ENCODE measurements at places on chromosomes 3 and 15.

- DNase-seq, result no peak
Observed at GRCh38 chr3:172260381-172260780, 187.9 kb downstream of the GHSR start.

GRCh38 chr3:198028718-198029117 is 68.7 kb downstream of the LMLN start:
- DNase-seq, result no peak

DNA sequence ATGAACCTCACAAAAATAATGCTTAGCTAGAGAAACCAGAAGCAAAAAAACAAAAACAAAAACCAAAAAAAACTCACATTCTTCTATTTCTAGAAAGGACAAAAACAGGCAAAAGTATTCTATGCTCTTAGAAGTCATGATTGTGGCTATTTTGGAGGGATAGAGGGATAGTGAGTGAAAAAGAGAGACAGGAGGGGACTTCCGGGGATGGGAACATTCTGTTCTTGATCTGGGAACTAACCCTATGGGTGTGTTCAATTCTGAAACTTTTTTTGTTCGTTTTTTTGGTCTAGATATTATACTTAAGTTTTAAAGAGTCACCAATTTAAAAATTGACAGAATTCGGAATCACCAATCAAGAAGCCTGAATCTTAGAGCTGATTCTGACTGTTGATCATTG is 120.0 kb upstream of the TPM1 start:
- DNase-seq, result no peak

DNA sequence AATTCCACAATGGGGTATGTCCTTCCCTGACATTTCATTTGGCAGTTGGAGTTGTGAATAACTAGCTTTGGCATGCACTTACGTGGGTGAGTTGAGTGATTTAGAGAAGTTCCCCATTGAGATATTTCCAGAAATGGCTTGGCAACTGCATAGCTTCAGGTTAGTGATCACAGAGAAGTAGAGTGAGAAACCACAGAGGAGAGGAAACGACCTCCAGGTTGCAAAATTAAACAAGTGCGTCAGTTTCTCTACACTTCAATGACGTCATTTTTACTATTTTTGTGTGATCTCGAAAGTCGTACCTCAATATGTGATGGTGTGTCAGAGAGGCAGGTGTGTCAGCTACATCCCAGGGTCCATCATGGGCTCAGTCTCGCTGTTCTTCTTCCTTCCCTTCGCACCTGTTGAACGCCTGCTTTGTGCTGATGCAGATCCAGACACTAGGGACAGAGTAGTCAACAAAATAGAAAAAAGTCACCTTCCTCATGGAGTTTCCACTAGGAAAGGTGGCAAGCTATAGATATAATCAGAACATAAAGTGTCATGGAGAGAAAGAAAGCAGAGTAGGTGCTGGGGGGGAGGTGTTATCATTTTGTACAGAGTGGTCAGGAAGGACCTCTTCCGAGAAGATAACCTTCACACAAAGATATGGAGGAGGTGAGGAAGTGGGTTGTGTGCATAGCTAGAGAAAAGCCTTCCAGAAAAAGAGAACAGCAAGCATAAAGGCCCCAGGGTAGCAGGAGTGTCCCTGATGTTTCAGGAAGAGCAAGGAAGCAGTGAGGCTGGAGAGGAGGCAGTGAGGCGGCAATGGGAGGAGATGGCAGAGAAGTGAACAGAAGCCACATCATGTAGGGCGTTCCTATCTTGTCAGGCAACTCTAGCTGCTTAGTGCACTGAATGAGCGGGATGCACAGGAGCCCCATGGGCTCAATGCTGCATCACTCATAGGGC is 75.6 kb downstream of the MCTP2 start:
- DNase-seq, result peak; percentile 7

- DNase-seq, result no peak
Observed at GRCh38 chr15:92290359-92290992, 103.2 kb upstream of the ST8SIA2 start.

Measured in Kasumi-1 (cell line).